CD4-positive, alpha-beta T cell treated with Interleukin-15 for 1 hour (primary cell): ENCODE measurements at places on chromosomes 1 and 21.
A peak's percentile ranks its signal among the peaks of the same experiment; 100 is the strongest.

DNA sequence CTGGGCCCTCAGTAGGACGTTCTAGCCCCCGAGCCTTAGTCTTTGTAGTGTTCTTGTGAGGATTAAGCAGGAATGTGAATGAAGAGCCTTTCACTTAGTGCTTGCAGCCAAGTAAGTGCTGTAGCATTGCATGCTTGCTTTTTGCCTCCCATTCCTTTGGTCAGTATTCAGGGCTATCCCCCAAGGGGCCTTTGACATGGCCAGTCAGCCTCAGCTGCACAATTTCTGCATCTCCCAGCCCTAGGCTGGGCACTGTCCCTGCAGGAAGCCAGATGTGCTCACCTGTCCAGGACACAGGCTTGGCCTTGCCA lies 30.5 kb downstream of the SOX13 start:
- DNase-seq: no peak

- DNase-seq: no peak
Measured at GRCh38 chr1:25737130-25737529, 62.9 kb upstream of the SELENON start.

DNA sequence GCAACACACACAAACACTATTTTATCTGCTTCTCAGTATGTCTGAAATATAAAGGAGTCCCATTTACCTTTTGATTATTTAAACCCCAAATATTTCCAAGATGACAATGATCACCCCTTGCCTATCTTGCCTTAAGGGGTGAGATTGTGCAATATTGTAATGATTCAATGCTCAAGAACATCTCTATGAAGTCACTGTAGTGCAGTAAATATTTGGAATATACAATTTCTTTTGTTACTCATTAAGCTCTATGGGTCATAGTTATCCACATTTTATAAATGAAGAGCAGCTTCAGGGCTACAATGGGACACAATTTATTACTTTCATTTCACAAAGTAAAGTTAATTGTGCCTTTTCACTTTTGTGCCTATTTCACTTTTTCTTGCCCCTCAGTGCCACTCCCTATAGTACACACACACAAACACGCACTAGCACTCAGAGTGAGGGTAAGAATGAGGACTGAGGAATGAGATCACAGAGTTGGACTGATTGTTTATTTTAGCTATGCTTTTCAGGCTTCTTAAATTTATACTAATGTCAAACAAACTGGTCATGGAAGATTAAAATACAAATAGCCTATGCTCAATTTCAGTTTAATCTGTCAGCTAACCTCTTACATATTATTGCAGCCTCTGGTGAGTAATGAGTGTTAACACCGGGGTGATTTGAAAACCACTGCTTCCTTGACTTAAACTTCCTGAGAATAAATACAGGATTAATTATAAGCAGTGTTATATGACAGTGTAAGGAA lies 521.0 kb upstream of the B3GALT2 start:
- no peak for DNase-seq

GRCh38 chr21:17753736-17754135 lies 65.4 kb downstream of the C21orf91 start:
- no peak for DNase-seq

- DNase-seq: no peak
Measured at GRCh38 chr1:22140694-22141093, 2.2 kb downstream of the WNT4 start.

GRCh38 chr1:234866007-234866866 lies 256.3 kb upstream of the IRF2BP2 start:
- DNase-seq: peak; percentile 77

DNA sequence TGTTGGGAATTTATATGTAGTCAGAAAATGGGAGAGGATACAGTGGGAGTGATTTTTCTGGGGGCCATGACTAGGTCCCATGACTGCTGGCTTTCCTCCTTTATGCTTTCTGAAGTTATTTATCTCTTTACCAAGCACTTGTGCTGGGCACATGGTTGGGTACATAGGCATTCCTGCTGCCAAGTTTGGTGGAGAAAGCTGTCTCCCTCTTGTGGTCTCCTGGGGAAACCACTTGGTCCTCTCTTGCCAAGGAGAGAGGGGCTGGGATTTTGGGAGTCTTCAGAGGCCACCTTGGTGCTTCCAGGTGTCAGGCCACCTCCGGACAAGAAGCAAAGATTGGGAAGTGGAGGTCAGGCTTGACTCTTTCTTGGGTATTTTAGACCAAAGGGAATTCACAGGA lies 120.2 kb upstream of the KCNE2 start:
- peak; percentile 29 for DNase-seq

DNA sequence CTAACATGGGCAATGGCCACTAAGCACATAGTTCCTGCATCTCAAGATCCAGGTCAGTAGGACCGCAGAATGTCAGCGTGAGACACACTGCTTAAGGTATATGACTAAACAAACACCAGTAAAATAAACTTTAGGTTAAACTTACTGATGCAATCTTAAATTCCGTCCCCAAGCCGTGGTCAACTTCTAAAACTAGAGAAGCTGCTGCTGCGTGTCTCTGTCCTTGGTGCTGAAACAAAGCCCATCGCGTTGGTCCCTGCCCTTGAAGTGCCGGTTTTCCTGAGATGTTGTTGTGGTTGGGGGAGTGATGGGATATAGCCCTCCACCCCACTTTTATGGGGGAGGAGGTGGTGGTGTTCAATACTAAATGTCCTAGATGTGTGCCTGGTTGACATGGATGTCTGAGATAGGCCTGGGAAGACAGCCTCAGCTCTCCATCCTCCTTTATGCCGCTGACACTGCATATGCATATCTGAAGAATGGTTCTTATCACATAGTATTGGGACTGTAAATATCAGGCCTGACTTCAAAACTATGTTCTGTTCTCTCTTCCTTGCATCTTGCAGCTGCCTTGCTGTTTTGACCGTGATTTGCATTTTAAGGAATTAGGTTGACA lies 72.0 kb upstream of the KCNA3 start:
- DNase-seq: peak; percentile 23

DNA sequence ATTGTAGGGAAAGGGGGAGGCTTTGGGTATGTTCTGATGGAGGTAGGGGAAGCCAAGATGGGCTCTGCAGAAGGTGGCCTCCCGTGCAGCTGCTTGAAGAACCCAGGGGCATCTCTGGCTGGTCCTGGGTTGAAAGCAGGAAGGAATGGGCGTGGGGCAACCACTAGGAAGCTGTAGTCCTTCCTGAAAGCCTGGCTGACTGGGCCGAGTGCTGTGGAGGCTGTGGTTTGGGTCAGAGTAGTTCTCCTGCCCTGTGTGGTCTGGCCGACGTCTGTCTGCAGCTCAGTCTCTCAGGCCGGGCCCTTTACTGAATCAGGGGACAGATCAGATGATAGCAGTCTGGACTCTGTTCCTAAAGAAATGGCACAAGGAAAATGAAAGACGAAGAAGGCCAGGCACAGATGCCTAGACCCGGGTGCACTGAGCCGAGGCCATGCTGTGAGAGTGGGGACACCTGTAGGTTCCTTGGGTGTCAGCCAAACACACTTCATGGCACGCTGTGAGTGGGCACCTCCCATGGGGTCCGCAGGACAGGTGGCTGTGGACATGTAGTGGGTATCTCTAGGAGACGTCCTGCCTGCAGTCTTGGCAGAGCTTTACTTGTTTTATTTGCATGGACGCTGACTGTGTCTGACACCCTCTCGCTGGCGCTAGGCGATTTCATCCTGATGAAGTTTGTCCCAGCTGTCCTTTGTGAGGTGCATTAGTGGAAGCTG lies 87.0 kb downstream of the POFUT2 start:
- DNase-seq: no peak

DNA sequence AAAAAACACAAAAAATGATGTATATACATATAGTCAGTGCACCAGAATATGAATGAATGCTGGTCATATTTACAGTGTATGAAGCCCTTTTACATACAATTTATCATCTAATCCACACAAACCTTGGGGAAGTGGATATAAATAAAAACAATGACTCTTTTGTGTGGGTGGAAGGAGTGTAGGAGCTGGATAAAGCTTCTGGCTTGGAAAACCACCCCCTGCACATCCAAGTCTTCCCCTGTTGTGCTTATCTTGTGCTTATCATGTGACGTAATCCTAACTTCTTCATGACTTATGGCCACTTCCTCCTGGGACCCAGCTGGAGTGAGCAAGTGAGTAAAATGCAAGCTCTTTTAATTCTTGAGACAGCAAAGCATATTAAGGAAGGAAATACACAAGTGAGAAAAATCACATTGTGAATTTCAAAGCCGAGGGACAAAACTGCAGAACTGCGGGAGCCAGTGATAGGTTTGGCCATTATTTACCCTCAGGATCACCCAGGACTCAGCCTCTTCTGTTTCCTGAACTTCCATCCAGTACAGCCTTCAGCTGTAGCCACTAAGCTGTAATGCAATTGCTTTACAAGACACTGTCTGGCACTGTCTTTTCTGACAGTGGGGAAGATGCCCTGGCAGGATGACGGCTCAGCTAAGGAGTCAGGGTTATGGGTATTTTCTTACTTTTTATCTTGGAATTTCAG lies 104.0 kb upstream of the PPM1J start:
- no peak for DNase-seq

DNA sequence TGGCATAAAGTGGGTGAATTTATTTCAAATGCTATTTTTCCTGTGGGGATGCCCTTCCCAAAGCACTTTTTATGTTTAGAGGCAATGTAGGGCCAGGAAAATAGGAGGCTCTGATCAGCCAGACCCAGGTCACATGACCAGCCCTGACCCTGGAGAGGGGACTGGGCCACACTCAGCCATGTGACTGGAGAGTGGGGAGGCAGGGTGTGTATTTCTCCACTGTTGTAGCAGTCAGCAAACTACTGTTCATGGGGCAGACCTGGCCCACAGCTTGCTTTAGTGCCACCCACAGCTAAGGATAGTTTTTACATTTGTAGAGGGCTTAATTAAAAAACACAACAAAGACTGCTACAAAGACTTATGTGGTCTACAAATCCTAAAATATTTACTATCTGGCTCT lies 153.8 kb downstream of the ACTL8 start:
- no peak for DNase-seq

DNA sequence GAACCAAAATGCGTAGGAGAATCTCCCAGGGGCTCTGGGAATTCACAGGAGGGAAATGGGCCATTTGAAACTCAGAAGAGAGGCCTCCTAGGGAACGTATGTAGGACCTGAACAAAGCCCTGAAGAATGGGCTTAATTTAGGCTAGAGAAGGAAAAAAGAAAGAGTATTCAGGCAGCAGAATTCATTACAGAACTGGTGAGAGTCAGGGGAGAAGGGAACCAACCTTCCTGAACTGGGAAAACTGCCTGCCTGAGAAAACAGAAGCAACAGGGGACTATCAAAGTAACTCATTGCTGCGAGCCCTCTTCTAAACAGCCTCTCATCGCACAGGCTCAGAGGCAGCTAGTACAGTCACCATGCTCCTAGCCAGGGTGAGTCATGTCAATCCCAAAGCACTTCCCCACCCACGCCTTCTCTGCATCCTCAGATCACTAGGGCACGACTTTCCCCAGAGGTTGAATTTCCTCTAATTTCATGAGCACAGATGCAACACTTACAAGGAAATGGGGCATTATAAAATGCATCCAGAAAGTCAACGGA lies 98.1 kb downstream of the ADSS2 start:
- peak; percentile 72 for DNase-seq

DNA sequence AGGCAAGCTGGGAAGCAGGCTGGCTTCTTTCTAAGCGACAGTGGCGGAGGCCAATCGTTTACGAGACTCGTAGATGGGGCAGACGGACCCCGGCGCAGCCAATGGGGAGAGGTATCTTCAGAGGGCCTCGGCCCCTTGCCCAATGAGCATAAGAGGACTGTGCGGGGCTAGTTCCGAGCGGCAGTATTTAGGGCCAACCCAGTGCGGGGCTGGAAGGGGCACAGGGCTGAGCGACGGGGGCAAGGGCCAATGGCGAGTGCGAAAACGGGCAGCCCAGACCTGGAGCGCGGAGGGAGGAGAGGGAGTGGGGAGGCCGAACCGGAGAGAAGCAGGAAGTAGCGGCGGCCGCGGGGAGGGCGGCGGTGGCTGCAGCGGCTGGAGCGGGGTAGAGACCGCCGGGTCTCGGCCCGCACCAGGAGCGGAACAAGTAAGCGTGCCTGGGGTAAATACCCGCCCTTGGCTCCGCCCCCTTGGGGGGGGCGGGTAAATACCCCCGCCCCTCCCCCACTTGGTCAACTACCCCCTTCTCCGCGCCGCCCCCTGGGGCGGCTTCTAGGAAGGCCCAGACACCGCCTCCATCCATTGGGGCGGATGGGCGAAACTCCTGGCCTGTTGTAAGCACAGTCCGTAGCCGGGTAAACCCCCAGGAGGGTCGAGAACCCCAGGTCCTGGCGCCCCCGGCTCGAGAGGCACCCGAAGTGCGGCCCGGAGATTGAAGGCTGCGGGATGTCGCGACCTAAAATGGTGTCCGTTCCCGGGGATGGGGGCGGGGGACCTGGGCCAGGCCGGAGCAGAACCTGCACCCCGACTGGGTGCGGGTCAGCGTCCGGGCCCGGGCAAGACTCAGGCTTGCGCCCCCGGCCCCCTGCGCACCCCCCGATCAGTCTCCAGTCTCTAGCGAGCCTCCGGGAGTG lies at the start of gene ZNF687:
Gene ZNF687, plus strand, starts transcription at position 331 of the 914 bp plus-strand sequence. CDS start 3,993 bp downstream, outside the sequence.
- DNase-seq: peak; percentile 100

- DNase-seq: no peak
Measured at GRCh38 chr1:10471411-10472219, 714 bp downstream of the DFFA start.

- DNase-seq: no peak
Measured at GRCh38 chr21:26443291-26443690, 129.8 kb downstream of the CYYR1 start.

DNA sequence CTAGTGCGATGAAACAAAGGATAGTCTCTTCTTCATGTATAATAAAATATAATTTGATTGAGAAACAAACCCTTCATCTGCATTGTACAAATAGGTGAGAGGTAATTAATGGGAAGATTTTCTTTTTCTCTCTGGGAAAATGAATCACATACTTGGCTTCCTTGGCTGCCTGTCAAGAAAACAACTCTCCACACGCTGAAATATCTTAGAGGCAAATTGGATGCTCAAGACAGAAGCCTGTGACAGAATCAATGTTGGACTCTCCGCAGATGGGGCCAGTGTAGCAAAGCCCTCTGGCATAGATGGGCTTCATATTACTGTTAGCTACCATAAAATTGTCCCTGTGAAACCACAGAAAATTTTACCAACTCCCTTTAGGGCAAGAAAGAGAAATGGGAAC lies 186.6 kb downstream of the GRIK1 start:
- no peak for DNase-seq

DNA sequence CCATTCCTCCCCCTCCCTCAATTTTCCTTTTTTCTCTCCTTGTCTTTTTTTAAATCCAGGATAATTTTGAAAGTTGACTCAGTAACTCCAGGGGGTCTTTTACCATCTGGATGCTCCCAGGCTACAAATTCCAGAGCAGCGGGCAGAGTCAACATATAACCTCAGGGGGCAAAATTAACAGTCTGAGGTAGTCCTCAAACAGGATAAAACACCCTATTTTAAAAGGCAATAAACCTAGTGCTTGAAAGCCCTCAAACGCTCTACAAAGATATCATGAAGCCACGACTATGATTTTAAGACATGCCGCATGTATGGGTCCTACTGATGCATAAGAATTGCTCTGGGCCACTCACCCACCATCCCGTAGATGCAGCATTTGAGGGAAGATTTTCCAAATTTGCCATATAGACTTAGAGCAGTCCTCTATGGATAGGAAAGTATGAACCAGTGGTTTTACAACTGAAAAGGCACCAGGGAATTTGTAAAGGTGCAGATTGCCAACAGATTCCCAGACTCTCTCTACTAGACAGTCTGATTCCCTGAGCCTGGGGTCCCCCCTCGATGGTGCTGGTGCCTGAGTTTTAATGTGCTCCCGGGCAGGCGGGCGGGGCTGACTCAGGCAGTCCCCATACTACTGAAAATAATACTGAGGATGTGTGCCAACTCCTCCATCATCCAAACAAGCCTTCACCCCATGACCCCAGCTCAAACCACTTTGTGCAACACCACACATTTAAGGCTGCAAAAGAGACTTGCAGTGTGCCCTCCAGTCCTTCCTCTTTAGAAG lies 37.2 kb downstream of the PTPN14 start:
- DNase-seq: no peak

- peak; percentile 28 for DNase-seq
Measured at GRCh38 chr1:4638345-4638729, 16.1 kb upstream of the AJAP1 start.
